GM12878 (cell line): ENCODE measurements at places on chromosomes 4 and X. TPM values are rescaled to one million over a fixed set of nuclear protein-coding genes. Genes with fewer than 3 reads are reported as not detected.

GRCh38 chr4:125750828-125751466 is 436.2 kb downstream of the FAT4 start:
- no peaks in the 10 kb centered on the region for H3K36me3 ChIP-seq
- H3K4me1 ChIP-seq = no peaks in the 10 kb centered on the region
- H3K27me3 ChIP-seq = no peaks in the 10 kb centered on the region; the same call in 1 of the 2 replicates
- H3K4me3 ChIP-seq = no peak overlapping the region
- no peak for DNase-seq

- H3K4me1 ChIP-seq = peaks cover 35% of the 10 kb centered on the region
- no peaks in the 10 kb centered on the region for H3K27me3 ChIP-seq
- H3K4me3 ChIP-seq = no peak overlapping the region
- no peak overlapping the region; the same call in 1 of the 2 replicates for H3K27ac ChIP-seq
Measured at GRCh38 chr4:184400375-184400870, 73.9 kb downstream of the IRF2 start.

DNA sequence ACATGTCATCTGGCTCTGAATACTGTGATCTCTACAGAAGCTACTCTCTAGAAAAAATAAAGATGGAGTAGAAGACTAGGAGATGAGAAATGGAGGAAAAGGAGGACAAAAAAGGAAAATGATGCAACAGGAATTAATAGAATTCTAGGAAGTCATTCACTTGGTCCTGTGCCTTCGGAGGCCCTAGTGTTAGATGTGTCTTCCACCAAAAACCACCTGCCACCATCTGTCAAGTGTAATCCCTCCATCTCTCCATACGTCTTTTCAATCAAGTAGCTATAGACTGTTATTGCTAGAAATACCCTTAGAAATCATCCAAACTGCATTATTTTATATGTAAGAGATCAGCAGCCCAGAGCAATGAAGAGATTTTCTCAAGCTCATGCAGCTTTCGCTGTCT is 2.9 kb upstream of the RAB41 start:
- no peaks in the 10 kb centered on the region for H3K27me3 ChIP-seq
- no peaks in the 10 kb centered on the region for H3K4me1 ChIP-seq
- no peak overlapping the region for H3K4me3 ChIP-seq
- H3K27ac ChIP-seq = no peak overlapping the region
- DNase-seq = no peak

GRCh38 chr4:151439320-151439719 is 30.3 kb downstream of the FHIP1A start:
- no peak overlapping the region for H3K27ac ChIP-seq
- no peaks in the 10 kb centered on the region for H3K4me1 ChIP-seq
- H3K27me3 ChIP-seq = no peaks in the 10 kb centered on the region
- H3K36me3 ChIP-seq = no peaks in the 10 kb centered on the region

DNA sequence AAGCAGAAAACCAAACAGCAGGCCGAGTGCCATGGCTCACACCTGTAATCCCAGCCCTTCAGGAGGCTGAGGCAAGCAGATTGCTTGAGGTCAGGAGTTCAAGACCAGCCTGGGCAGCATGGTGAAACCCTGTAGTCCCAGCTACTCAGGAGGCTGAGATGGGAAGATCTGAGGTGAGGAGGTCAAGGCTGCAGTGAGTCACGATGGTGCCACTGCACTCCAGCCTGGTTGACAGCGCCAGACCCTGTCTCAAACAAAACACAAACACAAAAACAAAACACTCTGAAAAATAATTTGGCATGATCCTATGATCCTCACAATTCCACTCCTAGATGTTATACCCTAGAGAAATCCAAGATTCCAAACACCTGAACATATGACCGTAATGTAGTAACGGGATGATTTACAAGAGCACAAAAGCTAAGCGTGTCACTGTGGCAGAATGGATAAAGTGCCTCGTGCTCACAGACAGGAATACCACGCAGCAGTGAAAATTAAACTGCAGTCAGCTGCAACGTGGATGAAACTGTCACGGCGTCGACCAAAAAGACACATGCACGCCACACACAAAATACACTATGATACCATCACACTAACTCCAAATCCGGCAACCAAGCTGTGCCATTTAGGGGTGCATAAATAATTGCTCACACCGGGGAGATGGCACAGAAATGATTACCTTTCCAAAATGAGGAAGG is 1.7 kb downstream of the NELFA start:
- H3K36me3 ChIP-seq = peaks cover 6% of the 10 kb centered on the region; the same call in 1 of the 2 replicates
- no peak overlapping the region for H3K27ac ChIP-seq
- H3K4me1 ChIP-seq = peaks cover 5% of the 10 kb centered on the region
- H3K27me3 ChIP-seq = no peaks in the 10 kb centered on the region

Gene SOX3
- not detected in 2 replicates for total RNA-seq

DNA sequence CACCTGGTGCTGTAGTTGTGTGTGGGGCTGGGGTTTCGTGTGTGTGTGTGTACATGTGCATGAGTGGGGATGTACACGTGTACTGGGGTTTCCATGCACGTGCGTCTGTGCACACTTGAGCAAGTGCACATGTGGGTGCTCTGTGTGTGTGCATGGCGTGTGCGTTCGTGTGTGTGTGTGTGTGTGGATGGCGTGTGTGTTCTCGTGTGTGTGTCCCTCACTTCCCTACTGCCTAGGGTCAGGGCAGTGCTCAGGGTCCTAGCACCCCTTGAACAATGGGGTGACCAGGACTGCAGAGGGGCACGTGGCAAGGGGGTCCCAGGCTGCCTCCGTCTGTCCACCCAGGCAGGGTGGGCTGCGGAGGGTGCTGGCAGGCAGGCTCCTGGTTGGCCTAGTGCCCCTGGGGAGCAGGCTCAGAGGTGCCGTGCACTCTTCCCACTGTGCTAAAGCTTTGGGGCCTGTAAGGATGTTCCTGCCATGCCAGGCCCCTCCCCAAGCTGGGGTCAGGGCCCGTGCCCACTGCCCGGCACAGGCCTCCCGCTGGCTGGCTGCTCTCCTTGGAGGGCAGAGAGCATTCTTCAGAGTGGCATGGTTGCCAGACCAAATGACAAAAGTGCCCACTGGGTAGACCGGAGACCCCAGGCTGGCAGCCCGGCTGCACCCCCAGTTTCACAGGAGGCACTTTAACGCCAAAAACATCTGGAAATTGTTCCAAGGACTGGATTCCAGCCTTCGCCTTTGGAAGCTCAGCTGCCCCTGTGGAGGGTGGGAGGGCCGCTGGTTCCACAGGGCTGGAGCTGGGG is 29.1 kb downstream of the FGFRL1 start:
- H3K36me3 ChIP-seq = no peaks in the 10 kb centered on the region
- H3K4me3 ChIP-seq = no peak overlapping the region
- H3K4me1 ChIP-seq = no peaks in the 10 kb centered on the region
- H3K27me3 ChIP-seq = no peaks in the 10 kb centered on the region
- DNase-seq = no peak

DNA sequence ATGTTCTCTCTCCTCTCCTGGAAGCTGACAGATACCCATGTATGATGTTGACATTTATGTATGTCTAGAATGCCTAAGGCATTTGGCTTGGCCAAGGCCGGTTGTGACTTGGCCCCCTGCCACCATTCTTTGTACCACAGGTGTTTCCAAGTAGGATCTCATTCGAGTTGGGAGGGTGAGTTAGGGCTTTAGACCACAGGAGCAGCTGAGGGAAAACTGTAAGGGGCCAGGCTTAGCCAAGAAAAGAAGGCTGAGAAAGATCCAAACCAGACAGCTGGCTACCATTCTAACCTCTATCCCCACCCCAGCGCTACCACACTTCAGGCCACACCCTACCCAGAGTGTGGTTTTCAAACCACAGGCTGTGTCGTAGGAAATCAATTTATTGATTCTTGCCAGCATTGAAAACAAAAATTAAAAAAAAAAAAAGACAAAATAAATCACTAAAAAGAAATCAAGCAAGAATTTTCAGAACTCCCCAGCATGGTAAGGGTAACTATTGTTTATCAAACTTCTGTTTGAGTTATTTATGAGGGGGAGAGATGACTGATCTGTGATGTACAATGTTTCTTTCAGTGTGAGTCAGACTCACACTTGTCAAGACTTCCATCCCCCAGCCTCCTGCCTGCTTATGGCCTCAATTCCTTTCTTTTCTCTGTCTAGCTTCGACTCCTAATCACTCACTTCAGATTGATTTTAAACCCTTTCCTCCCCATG is 9.9 kb downstream of the TMSB4X start:
- peaks cover 68% of the 10 kb centered on the region for H3K4me1 ChIP-seq
- H3K4me3 ChIP-seq = peak overlapping the region; percentile 26; the same call in 1 of the 2 replicates
- no peaks in the 10 kb centered on the region for H3K36me3 ChIP-seq

Gene VSIG4
- total RNA-seq = 0.13 and 0.36 TPM in 2 replicates

Gene TEX13B
- total RNA-seq = not detected in 2 replicates

DNA sequence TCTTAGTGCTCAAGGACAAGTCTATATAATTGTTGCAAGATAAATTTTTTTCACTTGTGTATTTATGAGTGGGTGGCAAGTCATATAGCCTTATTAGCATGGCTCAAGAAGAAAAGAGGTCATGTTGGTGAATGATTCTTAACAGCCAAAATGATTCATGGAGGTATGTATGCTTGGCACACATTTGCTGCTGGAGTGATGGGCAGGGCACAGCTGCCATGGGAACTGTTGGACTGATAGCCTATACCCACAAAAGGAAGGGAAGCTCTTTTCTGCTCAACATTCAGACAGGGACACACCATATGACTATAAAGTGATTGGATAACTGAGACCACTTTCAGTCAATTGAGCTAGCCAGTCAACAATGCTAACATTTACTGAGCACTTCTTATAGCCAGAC is 46.8 kb upstream of the PITX2 start:
- no peak overlapping the region for H3K4me3 ChIP-seq
- DNase-seq = no peak
- H3K27ac ChIP-seq = no peak overlapping the region
- no peaks in the 10 kb centered on the region for H3K36me3 ChIP-seq

DNA sequence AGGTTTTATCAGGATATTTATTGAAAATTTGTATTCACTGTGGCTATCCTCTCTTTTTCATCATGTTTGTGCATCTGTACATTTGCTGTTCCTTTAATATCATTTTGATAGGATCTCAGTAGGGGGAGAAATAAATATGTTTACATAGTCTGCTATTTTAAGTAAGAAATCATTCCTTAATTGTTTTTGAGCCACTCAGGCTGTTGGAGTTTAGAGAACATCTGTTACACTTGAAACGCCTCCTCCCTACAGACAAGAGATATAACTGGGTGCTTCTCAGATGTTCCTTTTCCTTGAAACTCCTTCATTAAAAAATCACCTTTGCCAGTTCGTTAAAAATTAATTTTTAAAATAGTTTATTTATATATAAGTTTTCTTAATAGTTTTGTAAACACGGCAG is 59.4 kb downstream of the QRFPR start:
- H3K27me3 ChIP-seq = peaks cover under 1% of the 10 kb centered on the region; the same call in 1 of the 2 replicates
- DNase-seq = no peak
- no peak overlapping the region for H3K27ac ChIP-seq
- H3K4me1 ChIP-seq = no peaks in the 10 kb centered on the region
- no peaks in the 10 kb centered on the region for H3K36me3 ChIP-seq

- H3K27me3 ChIP-seq = no peaks in the 10 kb centered on the region
- peak; percentile 69 for DNase-seq
- H3K27ac ChIP-seq = no peak overlapping the region
- H3K4me1 ChIP-seq = peaks cover 10% of the 10 kb centered on the region
Measured at GRCh38 chr4:174538123-174538875, 16.0 kb upstream of the HPGD start.

DNA sequence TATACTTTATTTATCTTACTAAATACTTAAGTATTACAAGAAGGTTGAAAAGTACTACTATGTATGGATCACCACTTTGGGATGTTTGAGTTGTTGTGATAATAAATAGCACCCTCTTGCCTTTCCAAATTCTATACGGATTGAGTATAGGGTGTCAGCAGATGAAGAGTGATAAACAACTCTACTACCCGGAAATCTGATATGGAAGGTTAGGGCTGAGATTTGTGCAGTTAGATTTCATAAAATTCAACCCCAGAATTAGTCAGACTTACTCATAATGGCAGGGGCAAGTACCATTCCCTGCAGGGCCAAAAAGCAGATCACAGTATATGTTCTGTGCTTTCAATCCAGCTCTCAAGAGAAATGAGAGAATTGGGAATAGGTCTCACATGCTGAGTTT is 1008.9 kb upstream of the PCDH7 start:
- no peak overlapping the region for H3K4me3 ChIP-seq
- no peak overlapping the region for H3K27ac ChIP-seq
- no peaks in the 10 kb centered on the region for H3K36me3 ChIP-seq

- H3K27me3 ChIP-seq = 0 out of 2 replicates have a peak, but pooled peaks cover 1% of the 10 kb centered on the region
- no peaks in the 10 kb centered on the region for H3K36me3 ChIP-seq
- H3K4me1 ChIP-seq = no peaks in the 10 kb centered on the region
- H3K27ac ChIP-seq = no peak overlapping the region
- DNase-seq = no peak
Measured at GRCh38 chr4:3801931-3802550, 35.9 kb downstream of the ADRA2C start.

DNA sequence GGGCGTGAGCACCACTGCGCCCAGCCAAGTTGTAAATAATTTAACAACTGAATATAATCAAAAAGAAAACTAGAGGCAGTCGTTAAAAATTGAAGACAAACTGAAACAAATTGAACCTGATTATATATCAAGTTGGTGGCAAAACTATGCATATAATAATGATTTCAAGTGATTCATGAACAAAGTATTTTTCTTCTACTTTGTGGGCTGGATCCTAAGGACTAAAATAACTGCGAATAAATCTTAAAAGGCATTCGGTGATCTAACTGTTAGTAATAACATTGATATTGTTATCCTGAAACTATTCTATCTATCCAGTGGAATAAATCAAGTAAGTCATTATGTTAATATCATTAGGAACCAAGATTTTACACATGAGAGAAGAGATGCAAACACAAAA is 21.2 kb upstream of the USP9X start:
- DNase-seq = no peak
- no peaks in the 10 kb centered on the region; the same call in 1 of the 2 replicates for H3K27me3 ChIP-seq
- no peaks in the 10 kb centered on the region for H3K4me1 ChIP-seq
- H3K36me3 ChIP-seq = no peaks in the 10 kb centered on the region
- H3K27ac ChIP-seq = no peak overlapping the region
- no peak overlapping the region for H3K4me3 ChIP-seq

GRCh38 chr4:112515198-112516065 is 548 bp downstream of the NEUROG2 start:
- peaks cover 5% of the 10 kb centered on the region for H3K27me3 ChIP-seq
- H3K4me3 ChIP-seq = peak overlapping the region; percentile 80
- peaks cover 4% of the 10 kb centered on the region; the same call in 1 of the 2 replicates for H3K4me1 ChIP-seq
- no peaks in the 10 kb centered on the region for H3K36me3 ChIP-seq

Gene MAGEA12
- total RNA-seq = not detected in 2 replicates

- no peaks in the 10 kb centered on the region for H3K4me1 ChIP-seq
- H3K4me3 ChIP-seq = no peak overlapping the region
- H3K27ac ChIP-seq = no peak overlapping the region
- DNase-seq = no peak
- no peaks in the 10 kb centered on the region for H3K36me3 ChIP-seq
Measured at GRCh38 chr4:152992027-152992426, 55.9 kb downstream of the FHDC1 start.

GRCh38 chr4:14364953-14365536 is 637.2 kb upstream of the CPEB2 start:
- no peaks in the 10 kb centered on the region for H3K4me1 ChIP-seq
- no peak overlapping the region for H3K27ac ChIP-seq
- no peaks in the 10 kb centered on the region for H3K27me3 ChIP-seq
- no peak overlapping the region for H3K4me3 ChIP-seq
- no peaks in the 10 kb centered on the region for H3K36me3 ChIP-seq

Gene ZNF275
- 11.3 TPM in 2 replicates for total RNA-seq

- H3K4me1 ChIP-seq = peaks cover 3% of the 10 kb centered on the region; the same call in 1 of the 2 replicates
- no peak overlapping the region for H3K4me3 ChIP-seq
- peaks cover 11% of the 10 kb centered on the region for H3K27me3 ChIP-seq
- no peaks in the 10 kb centered on the region for H3K36me3 ChIP-seq
- no peak for DNase-seq
Measured at GRCh38 chr4:41258783-41259182, 2.1 kb downstream of the UCHL1 start.

Gene TEX11
- total RNA-seq = not detected in 2 replicates
